Fibroblast of lung (primary cell): ENCODE measurements at places on chromosomes 1 and 21.
A peak's percentile ranks its signal among the peaks of the same experiment; 100 is the strongest.

GRCh38 chr1:12001249-12001917, 17.9 kb upstream of the MIIP start:
- no peaks in the 10 kb centered on the region for H3K27me3 ChIP-seq
- H3K4me1 ChIP-seq, result no peaks in the 10 kb centered on the region
- H3K36me3 ChIP-seq, result peaks cover 30% of the 10 kb centered on the region
- no peak overlapping the region for H3K27ac ChIP-seq
- H3K4me3 ChIP-seq, result no peak overlapping the region
- DNase-seq, result peak; percentile 87

DNA sequence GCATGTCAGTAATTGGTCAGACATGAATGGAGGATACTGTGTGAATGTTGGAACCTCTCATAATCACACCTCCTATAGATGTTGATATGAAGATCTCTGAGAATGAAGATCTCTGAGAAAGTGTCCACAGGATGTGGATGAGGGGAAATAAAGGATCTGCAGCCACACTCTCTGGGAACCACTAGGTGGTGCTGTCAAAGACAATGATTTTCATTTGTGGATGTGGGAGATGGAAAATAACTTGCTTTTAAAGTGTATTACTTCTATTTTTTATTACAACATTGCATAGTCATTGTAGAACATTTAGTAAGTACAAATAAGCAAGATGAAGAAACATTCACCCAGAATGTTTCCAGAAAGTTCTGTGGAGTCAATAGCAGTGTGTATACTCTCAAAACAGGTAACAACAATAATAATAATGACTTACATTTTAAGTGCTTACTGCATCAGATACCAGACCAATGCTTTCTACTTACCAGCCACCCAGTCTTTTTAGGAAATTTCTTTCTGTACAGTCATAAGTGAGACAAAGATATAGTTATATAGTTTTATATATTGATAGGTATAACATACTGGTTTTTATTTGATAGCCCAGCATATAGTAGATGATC, 128.2 kb downstream of the ATG4C start:
- H3K4me3 ChIP-seq, result no peak overlapping the region
- H3K4me1 ChIP-seq, result no peaks in the 10 kb centered on the region
- peak; percentile 11 for DNase-seq
- H3K36me3 ChIP-seq, result no peaks in the 10 kb centered on the region
- no peaks in the 10 kb centered on the region for H3K27me3 ChIP-seq
- no peak overlapping the region for H3K27ac ChIP-seq

GRCh38 chr1:183248989-183249691, 63.1 kb downstream of the LAMC2 start:
- H3K4me1 ChIP-seq, result no peaks in the 10 kb centered on the region
- no peaks in the 10 kb centered on the region for H3K27me3 ChIP-seq
- H3K36me3 ChIP-seq, result no peaks in the 10 kb centered on the region
- H3K4me3 ChIP-seq, result no peak overlapping the region

- peaks cover 23% of the 10 kb centered on the region for H3K4me1 ChIP-seq
- H3K36me3 ChIP-seq, result peaks cover 6% of the 10 kb centered on the region
- DNase-seq, result peak; percentile 91
Measured at GRCh38 chr1:234611225-234611846, 1.4 kb upstream of the IRF2BP2 start.

GRCh38 chr1:8862528-8862927, 16.0 kb downstream of the ENO1 start:
- no peak overlapping the region for H3K27ac ChIP-seq
- no peak for DNase-seq
- H3K4me3 ChIP-seq, result no peak overlapping the region
- H3K4me1 ChIP-seq, result peaks cover 2% of the 10 kb centered on the region
- H3K27me3 ChIP-seq, result no peaks in the 10 kb centered on the region
- H3K36me3 ChIP-seq, result peaks cover 66% of the 10 kb centered on the region

GRCh38 chr1:167136191-167136614, 42.3 kb downstream of the STYXL2 start:
- peak; percentile 76 for DNase-seq
- no peak overlapping the region for H3K4me3 ChIP-seq
- no peaks in the 10 kb centered on the region for H3K27me3 ChIP-seq

DNA sequence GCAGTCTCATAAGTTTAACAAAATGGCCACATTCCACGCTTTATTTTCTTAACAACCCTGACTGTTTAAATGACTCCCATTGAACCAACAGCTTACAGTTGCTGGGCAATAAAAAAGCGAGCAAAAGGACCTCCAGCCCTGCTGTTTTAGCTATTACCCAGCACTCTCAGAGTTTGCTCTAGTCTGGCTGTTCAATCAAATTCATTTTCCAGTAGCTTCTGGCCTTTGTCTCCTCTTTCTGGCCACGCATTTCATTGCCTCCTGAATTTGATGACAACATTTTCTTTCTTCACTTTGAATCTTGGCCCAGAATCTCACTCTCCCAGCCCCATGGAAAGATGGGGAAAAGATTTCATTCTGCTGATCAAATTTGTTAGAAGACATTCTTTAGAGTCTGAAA, 44.1 kb upstream of the DOCK7 start:
- no peaks in the 10 kb centered on the region for H3K36me3 ChIP-seq
- no peaks in the 10 kb centered on the region for H3K27me3 ChIP-seq
- DNase-seq, result no peak
- H3K27ac ChIP-seq, result no peak overlapping the region

DNA sequence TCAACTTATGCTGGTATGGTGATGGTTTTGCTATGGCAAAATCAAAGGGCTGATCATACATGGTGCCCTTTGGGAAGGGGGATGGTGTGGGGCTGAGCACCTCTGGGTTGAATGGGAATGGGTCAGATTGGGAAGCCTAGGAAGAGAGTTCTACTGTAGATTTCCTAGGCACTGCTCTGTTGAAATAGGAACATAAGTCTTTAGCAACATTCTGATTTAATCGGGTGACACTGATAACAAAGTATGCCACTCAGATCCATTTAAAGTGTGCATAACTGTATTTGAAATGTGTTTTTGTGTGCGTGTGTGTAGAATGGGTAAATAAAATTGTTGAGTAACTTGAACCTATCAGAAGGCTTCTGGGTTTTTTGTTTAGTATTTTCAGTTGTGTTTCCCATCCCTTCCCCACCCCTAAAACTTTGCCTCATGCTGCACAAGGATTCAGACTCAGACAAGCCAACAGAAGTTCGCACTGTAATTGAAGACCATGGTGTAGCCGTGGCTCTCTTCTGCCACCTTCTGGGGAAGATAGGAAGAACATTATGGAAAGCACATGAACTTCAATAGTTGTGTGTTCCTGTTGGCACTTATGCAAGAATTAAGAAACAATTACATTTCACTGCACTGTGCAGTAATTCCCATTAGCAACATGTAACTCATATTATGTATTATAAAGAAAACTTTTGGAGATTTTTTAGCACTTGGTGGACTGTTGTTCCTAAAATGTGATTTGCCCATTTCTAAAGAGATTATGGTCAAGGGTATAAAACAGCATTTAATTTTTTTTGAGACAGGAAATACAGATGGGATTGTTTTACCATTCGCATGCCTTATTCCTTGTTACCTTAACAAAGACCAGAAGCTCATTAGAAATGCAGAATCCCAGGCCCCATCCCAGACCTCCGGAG, 10.9 kb upstream of the C4BPB start:
- no peaks in the 10 kb centered on the region for H3K27me3 ChIP-seq
- no peak overlapping the region for H3K27ac ChIP-seq
- no peaks in the 10 kb centered on the region for H3K36me3 ChIP-seq
- no peak overlapping the region for H3K4me3 ChIP-seq
- peak; percentile 83 for DNase-seq
- no peaks in the 10 kb centered on the region for H3K4me1 ChIP-seq

DNA sequence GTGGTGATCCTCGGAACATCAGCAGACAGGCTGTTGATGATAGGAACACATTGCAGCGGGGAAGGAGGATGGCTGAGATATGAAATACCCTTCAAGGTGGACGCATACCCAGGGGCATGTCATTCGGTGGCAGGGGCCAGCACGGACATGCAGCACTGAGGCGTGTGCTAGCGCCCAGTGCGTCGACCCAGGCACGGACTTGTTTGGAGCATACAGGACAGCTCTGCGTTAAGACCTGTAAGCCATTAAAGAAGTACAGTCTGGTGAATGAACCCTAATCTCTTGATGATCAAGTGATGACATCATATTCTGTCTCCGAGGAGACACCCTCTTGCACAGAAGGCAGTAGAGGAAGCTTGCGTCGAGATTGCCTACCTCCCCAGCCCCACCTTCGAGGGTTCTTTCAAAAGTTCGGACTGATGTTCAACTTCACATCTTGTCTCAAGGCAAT, 63.6 kb upstream of the KIF26B start:
- H3K4me3 ChIP-seq, result no peak overlapping the region
- H3K27ac ChIP-seq, result peak overlapping the region; percentile 81
- peaks cover 10% of the 10 kb centered on the region for H3K4me1 ChIP-seq
- H3K27me3 ChIP-seq, result no peaks in the 10 kb centered on the region
- no peaks in the 10 kb centered on the region for H3K36me3 ChIP-seq
